Peyer's patch (tissue), 4 donors: ENCODE measurements at places on chromosomes 6 and 20. TPM values are rescaled to one million over a fixed set of nuclear protein-coding genes. Genes with fewer than 3 reads are reported as not detected.

DNA sequence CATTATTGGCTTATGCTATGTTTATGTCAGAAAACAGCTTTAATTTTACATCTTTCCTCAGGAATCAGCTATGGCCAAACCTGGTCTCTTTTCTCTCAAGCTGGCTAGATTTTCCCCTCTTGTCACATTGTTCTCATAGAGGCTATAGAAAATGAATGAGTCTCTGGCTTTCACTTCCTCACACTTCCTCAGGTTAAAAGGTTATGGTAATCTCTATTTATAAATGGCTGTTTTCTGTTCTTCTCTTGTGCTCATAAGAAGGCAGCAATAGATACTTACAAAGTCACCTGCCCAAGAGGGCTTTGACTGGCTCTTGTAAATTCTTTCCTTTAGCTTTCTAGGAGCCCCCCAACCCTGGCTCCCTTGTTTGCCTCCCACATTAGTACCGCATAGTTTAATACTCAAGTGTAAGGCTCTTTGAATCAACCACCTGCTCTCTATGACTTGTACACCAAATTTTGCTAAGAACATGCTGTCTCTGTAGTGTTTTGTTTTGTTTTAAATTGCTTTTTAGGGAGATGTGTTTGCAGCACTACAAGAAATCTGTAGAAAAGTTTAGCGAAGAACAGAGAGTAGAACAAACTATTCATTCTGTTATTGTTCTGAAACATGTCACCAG is 897.4 kb upstream of the CITED2 start:
- no peaks in the 10 kb centered on the region for H3K27me3 ChIP-seq
- no peak overlapping the region for H3K4me3 ChIP-seq
- no peak overlapping the region for H3K27ac ChIP-seq

DNA sequence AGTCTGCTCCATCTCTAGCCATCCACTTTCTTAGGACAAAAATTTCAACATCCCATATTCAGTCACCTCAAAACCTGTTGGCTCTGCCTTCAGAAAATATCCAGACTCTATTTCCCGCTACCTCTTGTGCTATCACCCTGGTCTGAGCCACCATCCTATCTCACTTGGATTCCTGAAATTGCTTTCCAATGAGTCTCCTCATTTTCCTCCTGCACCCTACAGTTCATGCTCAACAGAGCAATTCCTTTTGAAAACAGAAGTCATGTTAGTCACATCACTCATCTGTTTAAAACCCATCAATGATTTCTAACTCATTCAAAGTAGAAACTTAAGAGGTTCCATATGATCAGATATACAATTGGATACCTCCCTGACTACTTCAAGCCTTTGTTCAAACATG is 229.9 kb downstream of the ADGRG6 start:
- no peak overlapping the region for H3K27ac ChIP-seq
- no peaks in the 10 kb centered on the region for H3K4me1 ChIP-seq
- DNase-seq = no peak
- no peak overlapping the region for H3K4me3 ChIP-seq
- H3K27me3 ChIP-seq = no peaks in the 10 kb centered on the region

DNA sequence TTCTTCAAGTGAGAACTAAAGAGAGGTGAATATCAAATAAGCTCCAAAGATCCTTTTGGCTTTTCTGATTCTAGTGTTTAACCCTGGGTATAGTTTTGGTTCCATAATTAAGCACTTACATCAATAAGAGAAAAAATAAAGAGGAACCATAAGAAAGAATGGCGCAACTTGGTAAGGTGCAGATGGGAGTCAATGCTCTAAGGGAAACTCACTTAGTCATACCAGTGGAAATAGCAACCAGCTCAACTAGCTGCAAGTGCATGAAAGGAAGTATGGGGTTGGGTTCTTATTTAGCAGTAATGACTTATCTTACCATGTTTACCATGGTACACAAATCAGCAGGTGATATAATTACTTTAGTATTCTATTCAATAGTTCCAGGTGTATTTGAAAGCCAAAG is 296.5 kb upstream of the RUNX2 start:
- no peak for DNase-seq
- H3K4me3 ChIP-seq = no peak overlapping the region
- H3K27ac ChIP-seq = no peak overlapping the region
- H3K4me1 ChIP-seq = no peaks in the 10 kb centered on the region
- no peaks in the 10 kb centered on the region for H3K36me3 ChIP-seq

Gene KCNB1
- 0.35 TPM for total RNA-seq

Gene GHRH
- total RNA-seq = not detected

Gene LTB
- total RNA-seq = 14.9 TPM
